Large intestine (tissue), 12 donors: ENCODE measurements at places on chromosomes 5 and 9.

- peaks cover 3% of the 10 kb centered on the region for H3K27me3 ChIP-seq
- DNase-seq = no peak
- no peak overlapping the region for H3K27ac ChIP-seq
- H3K36me3 ChIP-seq = peaks cover 25% of the 10 kb centered on the region
- no peak overlapping the region for H3K4me3 ChIP-seq
- H3K4me1 ChIP-seq = no peaks in the 10 kb centered on the region
Observed at GRCh38 chr9:98730871-98731270, 22.1 kb upstream of the GABBR2 start.

GRCh38 chr9:131276094-131276888 is at the start of gene FAM78A:
Gene FAM78A (minus strand): TSS chr9:131276510. CDS start chr9:131276179, 331 bp downstream.
- peak; percentile 28 for DNase-seq
- no peaks in the 10 kb centered on the region for H3K36me3 ChIP-seq
- peaks cover 5% of the 10 kb centered on the region for H3K4me1 ChIP-seq
- H3K4me3 ChIP-seq = peak within 1 kb of the TSS; percentile 13

DNA sequence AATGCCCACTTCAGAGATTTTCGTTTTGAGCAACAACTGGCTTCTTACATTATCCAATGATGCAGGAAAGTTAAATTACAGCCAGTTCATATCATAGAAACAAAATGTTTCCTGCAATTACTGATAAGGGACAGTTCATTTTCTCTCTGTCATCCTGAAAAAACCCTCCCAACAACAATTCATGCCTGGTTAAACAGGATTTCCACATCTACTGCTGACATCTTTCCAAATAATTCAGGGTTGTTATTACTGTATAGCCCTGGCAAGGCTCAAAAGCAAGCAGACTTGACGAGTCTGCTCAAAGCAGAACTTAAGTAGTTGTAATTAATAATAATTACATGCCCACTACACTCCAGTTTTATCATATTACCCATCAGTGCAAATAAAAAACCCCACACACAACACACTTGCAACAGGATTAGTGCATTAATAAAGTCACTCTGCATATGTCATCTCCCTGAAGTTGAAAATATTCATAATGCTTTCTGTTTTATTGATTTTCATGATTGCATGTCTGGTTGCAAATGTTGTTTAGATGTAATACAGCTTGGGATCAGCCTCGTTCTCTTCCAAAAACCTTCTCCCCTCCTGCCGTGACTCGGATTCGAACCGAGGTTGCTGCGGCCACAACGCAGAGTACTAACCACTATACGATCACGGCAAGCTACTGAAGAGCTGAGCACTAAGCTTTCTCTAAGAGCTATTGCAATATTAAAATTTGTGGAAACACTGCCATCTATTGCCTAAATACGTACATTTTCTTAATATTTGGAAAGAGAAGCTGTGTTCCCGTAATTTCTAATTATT is 119.6 kb upstream of the NFIB start:
- H3K27ac ChIP-seq = no peak overlapping the region
- no peaks in the 10 kb centered on the region for H3K4me1 ChIP-seq
- H3K4me3 ChIP-seq = no peak overlapping the region
- H3K36me3 ChIP-seq = no peaks in the 10 kb centered on the region
- H3K27me3 ChIP-seq = no peaks in the 10 kb centered on the region
- no peak for DNase-seq

- peaks cover 12% of the 10 kb centered on the region for H3K4me1 ChIP-seq
- H3K27ac ChIP-seq = peak overlapping the region; percentile 0
- no peaks in the 10 kb centered on the region for H3K36me3 ChIP-seq
- DNase-seq = peak; percentile 68
- H3K4me3 ChIP-seq = no peak overlapping the region
Observed at GRCh38 chr5:127941646-127942045, 141.9 kb upstream of the SLC12A2 start.

DNA sequence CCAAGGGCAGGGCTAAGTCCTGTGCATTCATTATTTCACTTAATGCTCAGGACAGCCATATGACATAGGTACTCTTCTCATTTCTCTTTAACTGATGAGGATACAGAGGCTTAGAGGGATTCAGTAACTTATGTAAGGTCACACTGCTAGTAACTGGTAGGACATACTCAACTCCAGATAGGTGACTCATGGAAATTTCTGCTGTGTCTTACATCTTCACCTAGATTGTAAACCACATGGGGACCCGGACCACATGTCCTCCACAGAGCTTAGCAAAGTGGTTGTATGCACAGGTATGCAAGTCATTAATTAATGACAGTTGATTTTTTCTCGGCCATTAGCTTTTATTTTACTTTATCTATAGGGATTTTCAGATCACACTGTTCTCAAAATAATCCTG is 29.3 kb downstream of the SLC1A1 start:
- DNase-seq = peak; percentile 58
- H3K27ac ChIP-seq = no peak overlapping the region
- H3K4me1 ChIP-seq = no peaks in the 10 kb centered on the region
- no peaks in the 10 kb centered on the region for H3K27me3 ChIP-seq
- no peak overlapping the region for H3K4me3 ChIP-seq
- peaks cover 3% of the 10 kb centered on the region for H3K36me3 ChIP-seq

DNA sequence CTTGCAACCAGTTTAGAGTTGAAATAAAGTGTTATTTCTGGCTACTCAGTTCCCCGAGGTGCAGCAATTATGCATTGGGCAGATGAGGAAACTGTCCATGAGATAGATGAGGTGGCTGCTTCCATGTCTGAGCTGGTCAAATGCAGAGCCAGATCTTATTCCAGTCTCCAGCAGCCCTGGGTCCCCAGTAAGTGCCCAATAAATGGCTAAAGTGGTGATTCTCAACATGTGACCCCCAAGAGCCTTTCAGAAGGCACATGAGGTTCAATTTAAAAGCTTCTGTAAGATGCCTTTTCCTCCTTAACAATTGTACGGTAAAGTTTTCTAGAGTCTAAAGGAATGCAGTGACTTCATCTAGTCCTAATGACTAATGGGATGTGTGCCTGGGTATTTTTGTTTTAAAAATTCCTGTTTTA is 17.5 kb downstream of the ATOX1 start:
- DNase-seq = no peak
- no peak overlapping the region for H3K4me3 ChIP-seq
- H3K27ac ChIP-seq = peak overlapping the region; percentile 18
- peaks cover 9% of the 10 kb centered on the region for H3K4me1 ChIP-seq

- H3K36me3 ChIP-seq = no peaks in the 10 kb centered on the region
- H3K4me3 ChIP-seq = no peak overlapping the region
- H3K27ac ChIP-seq = no peak overlapping the region
- no peak for DNase-seq
Observed at GRCh38 chr5:82246960-82247574, 31.1 kb downstream of the RPS23 start.

DNA sequence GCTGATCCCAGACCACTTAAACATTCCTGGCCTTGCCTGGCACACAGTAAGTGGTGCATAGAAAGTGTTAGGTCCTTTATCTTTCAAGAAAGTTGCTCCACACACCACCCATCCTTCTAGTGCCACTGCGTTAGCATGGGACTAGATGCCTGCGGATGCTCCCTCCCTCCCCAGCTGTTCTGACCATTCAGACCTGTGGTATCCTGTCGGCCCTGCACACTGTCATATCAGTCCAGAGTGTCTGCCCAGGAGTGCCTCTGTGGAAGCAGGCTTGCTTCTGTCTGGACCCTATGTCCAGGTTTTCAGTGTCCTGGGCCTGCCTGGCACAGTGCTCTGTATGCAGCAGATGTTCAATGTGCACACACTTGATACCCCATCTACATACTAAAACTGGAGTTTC is 38.3 kb upstream of the SMU1 start:
- DNase-seq = no peak
- no peaks in the 10 kb centered on the region for H3K27me3 ChIP-seq
- no peaks in the 10 kb centered on the region for H3K4me1 ChIP-seq
- H3K36me3 ChIP-seq = peaks cover 71% of the 10 kb centered on the region
- H3K27ac ChIP-seq = no peak overlapping the region
- H3K4me3 ChIP-seq = no peak overlapping the region

DNA sequence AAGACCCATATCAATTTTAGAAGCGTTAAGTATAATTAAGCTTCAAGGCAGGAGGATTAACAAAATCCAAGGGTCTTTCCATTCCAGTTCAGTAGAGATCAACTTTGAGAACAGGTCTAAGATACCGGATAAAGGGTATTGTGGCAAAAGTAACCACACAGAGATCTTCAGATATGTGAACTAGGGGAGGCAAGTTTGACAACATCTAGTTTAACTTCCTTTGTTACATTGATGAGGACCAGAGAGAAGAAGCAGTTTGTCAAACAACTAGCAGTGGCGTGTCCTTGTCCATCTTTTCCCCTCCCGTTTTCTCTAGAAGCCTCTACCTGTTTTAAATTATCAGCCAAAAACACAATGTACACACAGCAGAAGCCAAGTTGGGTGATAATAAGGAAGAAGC is 8.6 kb downstream of the SLC36A2 start:
- H3K4me3 ChIP-seq = no peak overlapping the region
- DNase-seq = no peak
- no peaks in the 10 kb centered on the region for H3K36me3 ChIP-seq
- H3K4me1 ChIP-seq = no peaks in the 10 kb centered on the region
- peaks cover 13% of the 10 kb centered on the region for H3K27me3 ChIP-seq

DNA sequence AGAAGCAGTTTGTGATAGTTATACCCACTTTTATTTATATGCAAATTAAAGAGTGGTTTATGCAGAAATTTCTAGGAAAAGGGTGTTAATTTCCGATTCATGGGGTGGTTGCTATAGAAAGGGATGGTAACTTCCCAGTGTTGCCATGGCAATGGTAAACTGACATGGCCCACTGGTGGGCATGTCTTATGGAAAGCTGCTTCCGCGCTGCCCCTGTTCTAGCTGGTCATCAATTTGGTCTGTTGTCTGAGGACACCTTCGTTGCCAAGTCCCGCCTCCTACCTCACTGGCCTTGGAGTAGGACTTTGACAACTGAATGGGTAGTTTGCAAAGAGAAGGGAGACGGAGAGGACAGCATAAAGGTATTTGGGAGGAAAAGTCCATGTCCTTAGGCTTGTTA is 74.0 kb upstream of the SMIM23 start:
- no peak overlapping the region for H3K27ac ChIP-seq
- DNase-seq = no peak
- H3K4me1 ChIP-seq = no peaks in the 10 kb centered on the region
- no peaks in the 10 kb centered on the region for H3K36me3 ChIP-seq

DNA sequence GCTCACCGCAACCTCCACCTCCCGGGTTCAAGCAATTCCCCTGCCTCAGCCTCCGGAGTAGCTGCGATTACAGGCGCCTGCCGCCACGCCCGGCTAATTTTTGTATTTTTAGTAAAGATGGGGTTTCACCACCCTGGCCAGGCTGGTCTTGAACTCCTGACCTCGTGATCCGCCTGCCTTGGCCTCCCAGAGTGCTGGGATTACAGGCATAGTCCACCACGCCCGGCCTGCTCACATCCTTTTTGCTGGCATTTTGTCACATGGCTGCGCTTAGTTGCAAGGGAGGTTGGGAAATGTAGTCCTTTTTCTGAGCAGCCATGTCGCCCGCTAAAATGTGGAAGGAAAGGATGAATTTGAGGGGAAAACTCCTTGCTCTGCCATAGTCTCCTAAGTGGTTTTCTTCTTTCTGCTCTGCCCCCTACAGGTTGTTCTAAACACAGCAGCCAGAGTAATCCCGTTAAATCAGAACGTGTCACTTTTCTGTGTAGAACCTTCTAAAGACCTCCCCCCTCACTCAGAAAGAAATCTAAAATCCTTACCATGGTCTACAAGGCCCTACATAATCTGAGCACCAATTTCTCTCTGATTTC is 57.8 kb upstream of the HSPA9 start:
- H3K36me3 ChIP-seq = no peaks in the 10 kb centered on the region
- H3K27me3 ChIP-seq = no peaks in the 10 kb centered on the region
- peak; percentile 82 for DNase-seq
- peaks cover 6% of the 10 kb centered on the region for H3K4me1 ChIP-seq
- no peak overlapping the region for H3K4me3 ChIP-seq

- H3K27ac ChIP-seq = no peak overlapping the region
- no peaks in the 10 kb centered on the region for H3K4me1 ChIP-seq
- DNase-seq = no peak
- no peaks in the 10 kb centered on the region for H3K36me3 ChIP-seq
- no peaks in the 10 kb centered on the region for H3K27me3 ChIP-seq
Observed at GRCh38 chr5:31901807-31902530, 263.0 kb downstream of the PDZD2 start.

DNA sequence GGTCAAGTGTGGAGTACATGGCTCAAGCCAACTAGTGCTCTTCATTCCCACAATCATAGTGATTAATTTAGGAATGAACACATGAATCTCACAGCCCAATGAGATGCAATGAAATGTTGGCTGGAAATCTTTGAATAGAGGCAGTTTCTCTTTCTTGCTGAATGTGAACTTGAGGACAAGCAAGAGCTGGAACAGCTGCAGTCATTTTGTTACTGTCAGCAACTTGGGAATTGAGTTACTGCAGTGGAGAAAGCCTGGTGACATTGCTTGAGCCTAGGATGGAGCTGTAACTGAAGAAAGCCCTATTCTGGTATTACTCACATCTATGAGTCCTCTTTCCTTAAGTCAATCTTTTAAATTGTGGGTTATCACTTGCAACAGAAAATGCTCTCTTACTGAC is 62.3 kb downstream of the YIPF5 start:
- no peak overlapping the region for H3K4me3 ChIP-seq
- no peaks in the 10 kb centered on the region for H3K4me1 ChIP-seq
- H3K36me3 ChIP-seq = no peaks in the 10 kb centered on the region
- no peak overlapping the region for H3K27ac ChIP-seq

GRCh38 chr9:95032580-95033341 is 284.7 kb downstream of the FANCC start:
- peaks cover 21% of the 10 kb centered on the region for H3K36me3 ChIP-seq
- H3K27me3 ChIP-seq = no peaks in the 10 kb centered on the region
- peak overlapping the region; percentile 4 for H3K27ac ChIP-seq
- H3K4me3 ChIP-seq = no peak overlapping the region

GRCh38 chr5:160923411-160923810 is 71.4 kb upstream of the ATP10B start:
- peak overlapping the region; percentile 93 for H3K27ac ChIP-seq
- H3K36me3 ChIP-seq = no peaks in the 10 kb centered on the region
- H3K27me3 ChIP-seq = no peaks in the 10 kb centered on the region
